ENCODE measurements at places on chromosomes 3 and 15.

- no peak for DNase-seq
These were observed 20.1 kb upstream of the MAGEF1 start for GRCh38 chr3:184731786-184732537.

GRCh38 chr15:85754989-85755388, 39.7 kb downstream of the KLHL25 start:
- DNase-seq: peak; percentile 38

GRCh38 chr15:71003319-71003718, 110.7 kb downstream of the LRRC49 start:
- DNase-seq: peak; percentile 7

- no peak for DNase-seq
These were observed 69.4 kb downstream of the SRGAP3 start for GRCh38 chr3:9179826-9180763.

GRCh38 chr15:68353421-68354135, 76.0 kb downstream of the FEM1B start:
- DNase-seq: no peak

GRCh38 chr3:34035775-34036174, 237.3 kb downstream of the PDCD6IP start:
- no peak for DNase-seq

- DNase-seq: no peak
These were observed 101.2 kb upstream of the SMAD3 start for GRCh38 chr15:66964111-66964738.

GRCh38 chr3:116067326-116067725, 378.0 kb downstream of the LSAMP start:
- DNase-seq: no peak

DNA sequence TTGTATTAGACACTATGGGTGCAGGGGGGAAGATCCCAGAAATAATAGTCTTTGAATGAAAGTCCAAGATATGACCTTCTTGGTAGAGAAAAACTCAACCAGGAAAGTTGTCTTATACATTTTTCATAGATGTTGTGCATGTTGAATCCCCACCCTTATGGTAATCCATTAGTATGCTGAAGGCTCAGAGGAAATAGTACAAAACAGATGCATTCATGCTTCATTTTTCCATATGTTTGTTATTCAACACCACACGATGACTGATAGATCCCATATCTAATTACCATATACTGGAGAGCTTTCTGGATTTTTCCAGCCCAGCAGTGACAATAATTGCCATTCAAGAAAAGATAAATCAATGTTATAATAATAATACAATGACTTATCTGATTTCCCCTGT, 487.4 kb downstream of the FGF12 start:
- no peak for DNase-seq

- DNase-seq: peak; percentile 87
These were observed 198.1 kb downstream of the MBNL1 start for GRCh38 chr3:152466784-152467183.

- peak; percentile 42 for DNase-seq
These were observed at the start of gene MGLL for GRCh38 chr3:127822041-127822681. Gene MGLL, minus strand, starts transcription at chr3:127822515. Its CDS starts 197 bp downstream, at chr3:127822318.

DNA sequence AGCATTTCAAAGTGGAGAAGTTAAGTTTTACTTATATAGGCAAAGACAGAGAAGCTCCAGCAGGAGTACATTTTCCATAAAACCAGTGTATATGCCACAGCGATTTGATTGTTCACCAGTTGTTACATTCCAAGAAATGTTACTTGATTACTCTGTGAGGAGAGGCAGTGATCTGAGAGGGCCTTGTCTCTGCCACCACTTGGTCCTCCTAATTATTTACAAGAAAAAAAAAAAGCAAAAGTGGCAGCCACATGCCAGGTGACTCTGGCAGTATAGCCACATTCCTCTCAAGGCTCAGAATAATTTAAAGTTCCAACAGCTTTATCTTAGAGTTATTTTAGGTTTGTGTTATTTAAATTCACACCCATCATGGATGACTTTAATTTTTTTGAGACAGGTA, 1077.8 kb downstream of the ZPLD1 start:
- DNase-seq: no peak

DNA sequence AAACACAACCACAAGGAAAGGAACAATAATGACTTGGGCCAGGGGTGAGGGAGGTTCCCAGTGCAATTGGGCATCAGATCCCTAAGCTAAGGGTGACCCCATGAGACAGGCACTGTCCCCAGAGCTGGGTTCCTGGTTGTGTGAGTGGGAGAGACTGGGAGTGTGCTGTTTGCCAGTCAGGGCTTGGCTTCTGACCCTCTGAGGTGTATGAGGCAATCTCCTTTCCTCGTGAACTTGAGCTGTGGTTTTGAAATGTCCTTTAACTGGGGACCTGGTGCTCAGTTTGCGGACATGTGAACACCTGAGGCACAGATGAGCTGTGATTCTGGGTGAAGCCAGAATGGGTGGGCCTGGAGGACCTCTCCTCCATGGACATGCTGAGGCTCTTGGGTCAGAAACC, 58.5 kb upstream of the PLXNA1 start:
- DNase-seq: no peak

- DNase-seq: no peak
These were observed 156.3 kb downstream of the MTHFS start for GRCh38 chr15:79740561-79740960.

DNA sequence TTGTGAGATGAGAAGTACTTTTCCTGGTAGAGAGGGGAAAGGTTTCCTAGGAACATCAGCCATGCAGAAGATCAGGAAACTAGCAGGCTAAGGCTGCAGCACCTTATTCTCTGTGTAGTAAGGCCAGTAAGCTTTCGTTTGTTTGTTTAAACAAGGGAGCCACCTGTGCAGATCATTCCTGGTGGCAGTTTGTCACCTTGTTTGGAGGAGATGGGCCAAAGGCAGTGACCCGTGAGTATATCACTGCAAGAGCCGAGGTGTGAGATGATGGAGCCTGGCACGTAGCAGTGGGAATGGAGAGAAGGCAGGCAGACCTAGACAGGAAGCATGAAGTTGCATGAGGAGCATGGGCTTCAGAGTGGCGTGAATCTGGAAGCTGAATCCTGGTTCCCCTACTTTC, 19.6 kb downstream of the ATG7 start:
- DNase-seq: no peak

Data from AG10803 (cell line).